ENCODE measurements at places on chromosomes 13 and 19. TPM values are rescaled to one million over a fixed set of nuclear protein-coding genes. Genes with fewer than 3 reads are reported as not detected.
A peak's percentile ranks its signal among the peaks of the same experiment; 100 is the strongest.

The PALM3 gene
- total RNA-seq = 0.37 TPM

DNA sequence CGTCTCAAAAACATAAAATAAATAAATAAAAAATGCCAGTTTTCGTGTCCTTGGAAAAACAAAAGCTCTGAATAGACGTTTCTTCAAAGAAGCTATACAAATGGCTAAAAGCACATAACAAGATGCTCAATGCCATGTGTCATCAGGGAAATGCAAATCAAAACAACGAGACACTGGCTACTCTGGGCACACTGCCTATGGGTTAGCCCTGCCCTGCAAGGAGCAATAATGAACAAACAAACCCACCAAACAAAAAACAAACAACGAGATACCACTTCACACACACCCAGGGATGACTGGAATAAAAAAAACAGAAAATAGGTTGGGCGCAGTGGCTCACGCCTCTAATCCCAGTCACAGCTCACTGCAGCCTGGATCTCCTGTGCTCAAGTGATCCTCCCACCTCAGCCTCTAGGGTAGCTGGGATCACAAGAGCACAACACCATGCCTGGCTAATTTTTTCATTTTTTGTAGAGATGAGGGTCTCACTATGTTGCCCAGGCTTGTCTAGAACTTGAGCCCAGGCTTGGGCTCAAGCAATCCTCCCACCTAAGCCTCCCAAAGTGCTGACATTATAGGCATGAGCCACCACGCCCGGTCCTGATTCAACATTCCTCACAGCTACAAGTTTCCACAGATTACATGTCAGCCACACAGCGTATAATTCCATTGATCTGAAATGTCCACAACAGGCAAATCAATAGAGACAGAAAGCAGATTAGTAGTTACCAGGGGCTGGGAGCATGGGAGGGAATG, 15.5 kb upstream of the ISYNA1 start:
- no peak for DNase-seq

DNA sequence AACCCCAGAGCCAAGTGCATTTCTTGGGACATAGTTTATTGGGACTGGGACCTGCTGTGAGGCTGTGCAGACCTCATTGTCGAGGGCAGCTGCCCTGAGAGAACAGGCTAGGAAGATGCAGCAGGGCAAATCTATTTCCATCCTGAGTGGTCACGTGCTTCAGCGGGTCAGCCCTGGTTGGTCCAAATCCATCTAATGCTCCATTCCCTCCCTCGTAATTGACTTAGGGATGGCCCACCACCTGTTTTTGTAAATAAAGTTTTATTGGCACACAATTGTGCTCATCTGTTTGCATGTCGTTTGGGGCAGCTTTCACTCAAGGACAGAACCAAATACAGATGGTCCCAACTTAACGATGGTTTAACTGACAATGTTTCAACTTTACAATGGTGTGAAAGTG, 75.5 kb upstream of the ADGRE5 start:
- DNase-seq = no peak

GRCh38 chr19:39212375-39212742, 8.3 kb upstream of the SYCN start:
- DNase-seq = no peak

The ADGRE3 gene
- total RNA-seq = not detected

DNA sequence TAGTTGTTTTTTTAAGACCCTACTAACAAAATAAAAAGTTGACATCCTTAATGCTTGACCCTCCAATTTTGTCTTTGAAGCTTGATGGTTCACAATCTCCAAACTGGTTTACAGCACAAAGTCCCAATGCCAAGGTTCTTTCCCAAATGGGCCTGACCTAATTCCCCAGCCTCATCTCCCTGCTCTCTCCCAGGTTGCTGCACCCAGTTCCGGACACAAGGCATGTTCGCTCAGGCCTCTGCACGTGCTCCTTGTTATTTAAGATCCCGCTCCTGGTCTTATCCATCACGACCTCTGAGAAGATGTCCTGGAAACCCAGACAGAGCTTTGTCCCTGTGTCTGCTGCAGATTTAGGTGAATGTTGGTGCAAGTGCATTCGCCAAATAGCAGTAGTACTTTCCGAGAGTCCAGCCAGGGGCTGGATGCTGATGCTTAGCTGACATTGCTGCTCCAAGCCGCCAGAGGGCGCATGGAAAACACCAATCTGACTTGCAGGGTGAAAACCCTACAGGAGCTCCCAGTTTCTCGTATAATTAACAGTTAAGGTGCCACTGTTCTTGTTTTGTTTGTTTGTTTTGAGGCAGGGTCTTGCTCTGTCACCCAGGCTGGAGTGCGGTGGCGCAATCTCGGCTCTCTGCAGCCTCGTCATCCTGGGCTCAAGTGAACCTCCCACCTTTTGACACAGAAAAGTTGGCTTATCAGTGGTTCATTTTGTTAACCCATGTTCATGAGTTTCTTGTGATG, 18.5 kb downstream of the LYPD3 start:
- DNase-seq = peak; percentile 80

DNA sequence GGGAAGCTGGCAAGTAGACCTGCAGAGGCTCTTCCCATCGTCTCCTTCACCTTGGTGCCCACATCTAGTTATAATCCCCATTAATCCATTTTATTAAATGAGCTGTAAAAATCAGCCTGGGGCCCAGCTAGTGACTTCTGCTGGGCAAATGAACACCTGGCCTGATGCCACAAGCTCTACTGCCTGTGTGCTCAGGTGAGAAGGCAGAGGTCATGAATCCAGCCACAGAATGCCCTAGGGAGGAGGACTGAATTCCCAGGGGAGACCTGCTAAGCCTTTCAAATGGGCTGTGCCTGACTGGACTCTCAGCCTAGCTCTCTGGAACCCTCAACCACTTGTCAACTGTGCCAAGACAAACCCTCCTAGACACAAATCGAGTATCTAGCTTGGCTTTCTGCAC, 74.0 kb downstream of the PDS5B start:
- no peak for DNase-seq

Data from right atrium auricular region (tissue), 2 donors.